ENCODE measurements at places on chromosomes 5 and 9. TPM values are rescaled to one million over a fixed set of nuclear protein-coding genes. Genes with fewer than 3 reads are reported as not detected.

DNA sequence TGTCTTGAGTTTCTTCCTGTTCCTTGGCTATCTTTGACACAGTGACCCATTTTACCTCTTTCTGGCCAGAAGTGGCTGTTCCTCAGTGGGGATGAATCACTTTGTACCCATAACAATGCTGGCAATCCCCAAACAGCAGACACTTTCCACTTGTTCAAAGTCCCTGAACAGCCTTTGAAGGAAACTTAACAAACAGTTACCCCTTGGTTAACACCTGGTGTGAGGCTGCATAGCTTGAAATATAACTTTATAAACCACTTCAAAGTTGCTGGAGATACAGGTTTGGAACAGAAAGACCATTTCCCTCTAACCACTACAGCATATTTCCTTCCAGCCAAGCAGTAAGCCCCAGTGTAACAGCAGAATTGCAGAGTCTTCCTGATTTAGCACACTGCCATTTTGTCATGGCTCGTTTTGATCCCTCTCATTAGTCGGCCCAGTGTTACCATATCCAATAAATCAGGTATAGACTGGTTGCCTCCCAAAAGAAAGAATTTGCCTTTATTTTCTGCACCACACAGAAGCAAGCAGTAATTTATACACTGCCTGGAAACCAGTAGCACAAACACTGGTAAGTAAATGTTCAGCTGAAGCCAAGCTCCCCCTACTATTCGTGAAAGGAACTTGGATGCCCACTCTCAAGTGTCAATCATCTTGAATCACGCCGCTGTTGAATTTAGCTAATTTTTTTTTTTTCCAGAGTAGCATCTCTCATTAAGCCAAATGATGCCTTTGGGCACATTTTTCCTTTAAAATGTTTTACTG lies 225.9 kb downstream of the PIK3R1 start:
- no peak for DNase-seq

DNA sequence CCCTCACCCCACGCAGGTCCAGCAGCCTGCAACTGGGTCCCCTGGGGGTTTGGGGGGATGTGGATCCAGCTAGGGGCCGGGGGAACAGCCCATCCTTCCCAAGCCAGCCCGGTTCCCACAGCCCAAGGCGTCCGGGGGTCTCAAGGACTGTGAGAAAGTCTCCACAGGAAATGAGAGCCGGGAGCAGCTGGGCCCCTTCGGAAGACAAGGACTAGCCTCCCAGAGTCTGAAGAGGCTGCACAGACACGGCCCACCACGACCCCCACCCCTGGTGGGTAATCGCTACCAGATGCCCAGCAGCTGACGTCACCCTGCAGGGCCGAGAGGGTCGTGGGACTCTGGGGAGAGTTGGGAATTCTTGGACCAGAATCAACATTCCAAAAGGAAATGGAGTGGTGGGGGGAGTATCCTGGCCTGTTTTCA lies 10.5 kb downstream of the SH2D3C start:
- no peak for DNase-seq

DNA sequence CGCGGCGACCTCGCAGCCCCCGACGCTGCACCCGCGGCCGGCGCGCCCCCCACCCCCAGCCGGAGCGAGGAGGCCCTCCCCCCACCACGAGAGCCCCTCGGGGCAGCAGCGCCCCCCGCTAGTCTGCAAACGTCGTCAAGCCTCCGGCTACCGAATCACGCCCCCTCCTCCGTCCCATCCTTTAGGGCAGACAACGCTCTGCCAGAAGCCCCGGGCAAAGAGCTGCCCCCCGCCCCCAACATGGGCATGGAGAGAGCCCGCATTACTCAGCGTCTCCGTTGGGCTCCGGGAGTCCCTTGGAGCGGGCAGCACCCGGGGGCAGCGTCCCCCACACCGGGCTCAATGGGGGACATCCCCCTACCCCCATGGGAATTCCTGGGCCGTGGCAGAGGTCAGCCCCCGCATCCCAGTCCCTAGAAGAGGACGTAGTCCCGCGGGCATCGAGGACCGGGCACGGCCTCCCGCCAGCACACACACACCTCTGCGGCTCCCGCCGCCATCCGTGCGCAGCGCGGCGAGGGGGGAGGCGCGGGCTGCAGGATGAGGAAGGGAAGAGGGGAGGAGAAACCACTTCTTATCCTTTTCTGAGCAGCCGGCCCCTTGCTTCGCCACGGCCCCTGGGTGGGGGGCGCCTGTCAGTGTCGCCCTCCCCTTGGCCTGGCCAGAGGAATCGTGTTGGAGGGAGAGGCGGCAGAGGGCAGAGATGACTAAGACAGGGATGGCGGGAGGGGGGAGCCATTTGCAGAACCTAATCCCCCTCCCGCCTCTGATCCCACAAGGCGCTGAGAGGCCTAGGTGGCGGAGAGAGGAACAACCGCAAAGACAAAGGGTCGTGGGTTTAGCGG lies 750 bp downstream of the DNM1 start:
- peak; percentile 82 for DNase-seq

GRCh38 chr5:121987685-121988073 lies 25.9 kb downstream of the SRFBP1 start:
- DNase-seq: no peak

DNA sequence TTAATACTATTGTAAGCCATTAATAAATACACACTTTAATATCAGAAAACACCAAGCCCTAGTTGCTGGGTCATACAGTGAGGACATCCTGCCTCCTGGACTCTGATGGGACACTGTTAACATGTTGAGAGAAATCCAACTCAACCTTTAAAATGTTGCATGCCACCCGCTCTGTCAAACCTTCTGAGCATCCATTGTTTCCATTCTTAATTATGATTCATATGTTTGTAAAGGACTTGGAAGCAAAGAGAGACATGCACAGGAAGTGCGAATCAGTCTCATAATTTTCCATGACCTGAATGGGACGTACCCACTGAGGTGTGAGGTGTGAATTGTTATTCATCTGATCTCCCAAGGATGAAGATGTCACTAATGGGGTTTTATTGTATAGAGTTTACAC lies 186.4 kb downstream of the CAAP1 start:
- no peak for DNase-seq

DNA sequence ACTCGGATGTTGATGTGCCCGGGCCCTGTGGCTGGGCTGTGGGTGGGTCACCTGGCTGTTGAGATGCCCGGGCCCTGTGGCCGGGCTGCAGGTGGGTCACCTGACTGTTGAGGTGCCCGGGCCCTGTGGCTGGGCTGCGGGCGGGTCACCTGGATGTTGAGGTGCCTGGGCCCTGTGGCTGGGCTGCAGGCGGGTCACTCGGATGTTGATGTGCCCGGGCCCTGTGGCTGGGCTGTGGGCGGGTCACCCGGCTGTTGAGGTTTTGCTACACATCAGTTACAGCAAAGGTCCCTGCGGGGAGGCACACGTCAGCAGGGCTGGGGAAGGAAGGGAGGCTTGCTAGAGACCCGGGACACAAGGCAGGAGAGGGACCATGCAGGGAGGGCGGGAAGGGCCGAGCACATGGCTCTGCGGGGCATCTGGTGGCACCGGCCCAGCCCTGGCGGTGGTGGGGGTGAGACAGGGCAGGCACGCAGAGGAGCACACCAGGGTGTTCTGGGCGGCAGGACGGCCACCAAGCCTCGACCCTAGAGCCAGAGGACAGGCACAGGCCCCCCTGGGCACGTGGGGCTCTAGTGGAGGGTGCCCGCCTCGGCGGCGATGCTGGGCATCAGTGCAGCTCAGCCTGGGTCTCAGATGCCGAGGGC lies 35.4 kb downstream of the PNPLA7 start:
- no peak for DNase-seq

The PRLR gene
- 0.86 TPM for total RNA-seq
